ENCODE measurements at places on chromosomes 7 and 10. TPM values are rescaled to one million over a fixed set of nuclear protein-coding genes. Genes with fewer than 3 reads are reported as not detected.

DNA sequence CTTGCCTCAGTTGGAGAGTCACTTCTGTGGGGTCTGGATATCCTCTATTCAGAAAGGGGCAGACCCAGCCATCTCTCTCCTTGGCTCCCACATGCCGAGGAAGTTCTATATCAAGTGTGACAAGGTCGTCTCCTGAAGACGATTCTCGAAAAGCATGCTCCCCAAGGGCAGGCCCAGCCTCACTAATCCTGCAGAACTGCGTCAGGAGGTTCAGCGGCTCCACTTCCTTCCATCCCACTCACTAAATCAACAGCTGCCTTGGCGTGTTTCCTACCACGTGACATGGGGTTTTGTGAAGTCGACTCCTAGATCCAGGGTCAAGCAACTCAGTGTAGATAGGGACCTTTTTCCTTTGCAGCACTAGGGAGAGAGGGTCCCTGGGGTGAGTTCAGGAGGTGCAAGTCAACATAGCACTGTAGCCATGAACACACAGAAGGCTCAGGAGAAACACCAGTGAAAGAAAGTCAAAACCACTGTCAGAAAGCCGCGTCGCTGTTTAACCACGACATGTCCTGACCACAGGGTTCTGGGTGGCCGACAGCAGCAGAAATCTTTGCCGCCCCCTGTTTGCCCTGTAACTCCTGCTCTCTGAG lies 156.4 kb downstream of the PRPF18 start:
- no peak for DNase-seq

DNA sequence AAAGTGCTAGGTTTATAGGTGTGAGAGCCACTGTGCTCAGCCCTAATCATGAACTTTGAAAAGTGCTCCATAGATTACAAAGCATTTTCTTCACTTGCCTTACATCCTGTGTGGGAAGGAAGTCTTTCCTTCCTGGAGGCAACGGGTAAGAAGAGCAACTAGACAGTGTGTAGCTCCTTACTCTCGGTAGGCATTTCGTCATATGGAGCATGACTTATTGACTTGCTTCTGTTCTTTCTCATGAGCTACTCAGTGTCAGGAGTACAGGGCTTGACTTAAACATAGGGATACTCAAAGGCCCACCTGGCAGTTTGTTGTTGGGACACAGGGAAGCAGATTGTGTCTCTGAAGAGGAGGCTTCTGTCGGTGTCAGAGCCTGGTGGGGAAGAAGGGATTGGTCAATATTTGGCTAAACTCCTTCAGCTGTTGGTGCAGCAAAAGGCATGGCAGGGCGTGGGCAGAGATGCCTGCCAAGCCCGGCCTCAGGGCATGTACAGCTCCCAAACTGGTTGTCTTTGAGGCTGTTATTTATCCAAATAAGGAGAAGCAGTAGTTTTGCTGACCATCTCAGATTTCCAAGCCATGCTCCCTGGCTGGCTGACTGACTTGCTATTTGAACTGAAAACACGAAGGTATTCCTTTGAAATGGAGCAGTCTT lies 248.9 kb downstream of the KIAA1217 start:
- no peak for DNase-seq

- no peak for DNase-seq
Measured at GRCh38 chr10:125264091-125264490, 103.7 kb upstream of the CTBP2 start.

DNA sequence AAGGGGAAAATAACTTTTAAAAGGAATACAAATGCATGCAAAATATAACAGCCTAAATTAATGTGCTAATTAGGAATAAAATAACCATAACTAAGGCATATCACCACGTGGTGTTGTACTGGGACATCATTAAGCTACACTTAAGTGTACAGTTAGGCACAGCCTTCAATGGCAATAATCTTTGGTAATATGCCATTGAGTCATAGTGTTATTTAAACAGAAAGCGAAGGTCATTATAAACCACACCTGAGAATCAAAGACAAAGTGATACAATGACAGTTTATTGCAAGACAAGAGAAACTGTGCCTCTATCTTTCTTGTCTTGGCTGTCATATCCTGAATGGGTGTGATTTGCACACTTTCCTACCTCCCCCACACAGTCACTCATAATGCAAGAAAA lies 30.5 kb upstream of the AUTS2 start:
- DNase-seq: no peak

GRCh38 chr7:120996333-120996987 lies 7.9 kb downstream of the CPED1 start:
- no peak for DNase-seq

DNA sequence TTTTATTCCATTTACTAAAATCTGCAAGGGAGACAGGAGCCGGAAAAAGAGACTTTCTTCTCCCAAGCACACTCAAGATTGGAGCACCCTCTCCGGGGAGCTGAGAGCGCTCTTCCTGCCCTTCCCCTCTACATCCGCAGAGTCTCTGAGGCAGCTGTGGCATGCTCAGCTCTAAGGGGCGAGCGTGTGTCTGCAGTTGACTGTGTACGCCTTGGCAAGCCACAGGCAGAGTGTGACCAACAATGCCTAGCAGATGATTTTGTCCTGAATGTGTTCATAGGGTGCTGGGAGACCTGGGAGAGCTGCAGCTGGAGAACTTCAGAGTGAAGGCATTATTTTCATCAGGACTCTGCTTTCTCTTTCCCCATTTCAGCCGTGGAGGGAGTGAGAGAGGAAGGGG lies 20.7 kb downstream of the MTURN start:
- no peak for DNase-seq

DNA sequence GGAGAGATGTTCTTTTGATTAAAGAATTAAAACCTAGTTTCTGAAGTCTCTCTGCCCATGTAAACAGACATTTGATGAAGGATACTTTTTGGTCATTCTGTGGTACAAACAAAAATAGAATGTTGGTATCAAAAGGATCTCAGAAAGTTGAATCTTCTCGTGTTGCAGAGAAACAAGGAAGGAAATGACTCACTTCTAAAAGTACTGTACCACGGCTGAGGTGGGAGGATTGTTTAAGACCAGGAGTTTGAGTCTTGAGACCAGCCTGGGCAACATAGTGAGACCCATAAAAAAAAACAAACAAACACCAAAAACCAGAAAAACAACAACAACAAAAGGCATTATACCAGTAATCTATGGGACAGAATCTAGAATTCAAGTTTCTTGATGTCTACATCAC lies 69.7 kb downstream of the PRSS58 start:
- no peak for DNase-seq

DNA sequence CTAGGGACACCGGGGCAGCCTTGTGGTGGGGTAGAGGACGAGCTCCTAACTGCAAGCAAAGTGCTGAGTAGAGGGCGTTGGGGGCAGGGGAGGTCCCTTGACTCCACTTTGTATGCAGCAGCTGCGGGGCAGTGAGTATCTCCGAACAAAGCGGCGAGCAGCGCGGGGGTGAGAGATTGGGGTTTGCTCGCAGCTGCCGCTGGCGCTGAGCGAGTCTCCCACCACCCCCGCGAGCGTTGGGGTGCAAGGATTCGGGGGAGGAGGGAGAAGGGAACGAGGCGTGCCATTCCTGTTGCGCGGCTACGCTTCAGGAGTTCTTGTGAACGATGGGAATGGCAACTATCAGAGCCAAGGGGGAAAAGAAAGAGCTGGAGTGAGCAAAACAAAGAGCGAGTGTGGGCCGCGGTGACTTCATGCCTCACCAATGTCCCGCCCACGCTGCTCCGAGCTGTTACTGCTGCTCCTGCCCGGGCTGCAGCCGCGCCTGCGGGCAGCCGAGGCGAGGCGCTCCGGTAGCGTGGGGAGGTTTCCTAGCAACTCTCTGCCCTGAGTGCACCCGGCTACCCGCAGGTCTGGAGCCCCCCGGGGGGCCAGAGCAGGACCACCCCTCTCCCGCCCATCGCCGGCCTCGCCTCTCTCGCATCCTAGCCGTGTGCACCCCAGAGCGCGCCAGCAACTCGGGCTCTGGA lies at the start of gene ITGB8:
TSS of gene ITGB8 (plus strand) at position 662 of the 689 bp plus-strand sequence. CDS start 907 bp downstream, outside the sequence.
- DNase-seq: peak; percentile 94

GRCh38 chr7:99837649-99838361 lies 10.0 kb downstream of the CYP3A43 start:
- DNase-seq: no peak

DNA sequence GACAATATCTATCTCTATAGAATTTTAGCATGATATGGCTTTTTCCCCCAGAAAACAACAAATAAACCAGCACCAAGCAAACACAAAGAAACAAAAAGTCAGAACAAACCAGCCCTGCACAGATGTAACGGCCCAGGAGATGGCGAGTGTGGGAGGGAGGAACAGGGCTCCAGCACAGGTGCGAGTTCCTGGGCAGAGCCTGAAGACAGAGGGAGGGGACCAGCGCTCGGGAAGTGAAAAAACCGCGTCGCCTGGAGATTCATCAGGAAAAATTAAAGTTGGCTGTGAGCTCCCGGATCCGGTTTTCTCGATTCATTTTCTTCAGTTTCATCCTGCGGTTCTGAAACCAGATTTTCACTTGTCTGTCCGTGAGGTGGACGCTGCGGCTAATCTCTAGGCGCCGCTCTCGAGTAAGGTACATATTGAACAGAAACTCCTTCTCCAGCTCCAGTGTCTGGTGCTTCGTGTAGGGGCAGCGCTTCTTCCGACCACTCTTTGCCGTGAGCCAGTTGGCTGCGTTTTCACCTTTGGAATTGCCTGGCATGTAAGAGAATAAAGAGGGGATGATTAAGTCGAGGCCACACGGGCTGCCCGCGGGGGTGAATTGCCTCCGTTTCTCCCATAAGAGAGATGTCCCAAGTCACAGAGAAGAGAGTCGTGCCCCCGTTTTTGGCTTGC lies 2.3 kb downstream of the HOXA10 start:
- DNase-seq: peak; percentile 55

- DNase-seq: peak; percentile 40
Measured at GRCh38 chr10:43942096-43942850, 293.6 kb upstream of the ZNF32 start.

DNA sequence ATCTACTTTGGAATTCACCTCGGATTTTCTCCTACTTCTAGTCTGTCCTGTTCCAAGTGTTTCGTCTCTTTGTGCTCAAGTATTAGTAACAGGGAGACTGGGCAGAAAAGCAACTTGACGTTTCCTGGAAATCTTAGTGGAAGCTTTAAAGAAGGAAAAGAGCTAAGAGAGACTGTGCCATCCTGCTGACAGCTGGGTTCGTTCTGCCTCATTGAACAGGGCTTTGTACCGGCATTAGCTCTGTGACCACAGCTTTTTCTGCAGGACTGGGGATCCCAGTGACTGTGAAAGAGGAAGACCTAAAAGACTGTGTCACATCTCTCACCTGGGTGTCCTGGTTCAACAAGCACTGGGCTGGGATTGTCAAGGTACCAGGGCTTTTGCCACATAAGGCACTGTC lies 70.8 kb upstream of the CDCA7L start:
- DNase-seq: no peak

DNA sequence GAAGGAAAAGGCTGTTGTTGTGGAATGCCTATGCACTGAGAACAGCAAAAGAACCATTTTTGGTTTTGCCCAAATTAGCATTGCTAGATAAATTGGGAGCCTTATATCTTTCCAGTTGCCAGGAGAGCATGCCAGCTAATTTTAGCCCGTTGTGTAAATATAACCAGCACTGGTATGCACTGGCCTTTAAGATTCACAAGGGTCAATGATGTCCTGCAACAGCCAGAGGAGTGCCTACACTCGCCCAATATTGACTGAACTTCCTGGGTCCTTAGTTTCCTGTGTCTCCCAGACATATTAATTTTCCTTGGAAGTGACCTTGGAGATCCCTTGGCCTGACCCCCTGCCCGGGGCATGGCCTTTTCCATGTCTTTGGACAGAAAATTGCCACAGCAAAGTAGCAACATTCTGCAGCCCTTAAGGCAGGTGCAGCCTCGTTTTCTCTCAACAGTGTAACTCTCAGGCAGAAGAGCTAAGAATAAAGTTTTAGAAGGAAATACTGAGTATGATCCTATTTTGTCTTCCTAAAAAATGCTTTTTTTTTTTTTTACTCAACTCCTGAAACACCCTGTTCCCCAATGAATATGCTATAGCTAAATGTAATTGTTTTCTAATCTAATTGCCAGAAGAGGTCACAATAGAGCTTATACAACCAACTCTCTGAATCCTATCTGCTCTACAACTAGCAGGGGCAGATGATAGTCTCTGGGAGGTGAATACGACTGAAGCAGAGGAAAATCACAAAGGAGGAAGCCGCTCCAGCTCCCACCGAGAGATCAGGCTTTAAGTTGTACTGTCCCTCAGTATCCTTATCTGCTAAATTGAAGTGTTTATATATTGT lies 131.9 kb upstream of the PCGF5 start:
- DNase-seq: no peak

DNA sequence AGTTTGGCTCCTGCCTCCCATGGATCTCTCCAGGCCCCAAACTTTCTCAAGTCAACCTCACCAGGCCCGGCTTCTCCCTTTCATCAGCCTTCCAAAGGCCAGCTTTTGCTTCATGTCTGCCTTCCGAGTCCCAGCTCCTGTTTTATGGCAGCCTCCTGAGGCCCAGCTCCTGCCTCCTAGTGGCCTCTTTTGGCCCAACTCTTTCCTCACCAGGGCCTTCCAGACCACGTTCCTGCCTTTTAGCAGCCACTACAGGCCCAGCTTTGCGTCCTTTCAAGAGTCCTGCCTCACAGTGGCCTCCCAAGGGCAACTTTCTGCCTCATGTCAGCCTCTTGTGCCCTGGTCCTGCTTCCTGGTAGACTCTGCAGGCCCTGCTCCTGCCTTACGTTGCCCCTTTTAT lies 15.3 kb upstream of the TMEM248 start:
- no peak for DNase-seq

GRCh38 chr7:149615690-149616270 lies 118.2 kb upstream of the ZNF746 start:
- DNase-seq: no peak

GRCh38 chr10:79184145-79184625 lies 115.4 kb downstream of the ZMIZ1 start:
- DNase-seq: no peak

- peak; percentile 62 for DNase-seq
Measured at GRCh38 chr7:151346-152050, 40.9 kb upstream of the FAM20C start.

GRCh38 chr7:129055861-129056464 lies 1.1 kb upstream of the TNPO3 start:
- DNase-seq: no peak

DNA sequence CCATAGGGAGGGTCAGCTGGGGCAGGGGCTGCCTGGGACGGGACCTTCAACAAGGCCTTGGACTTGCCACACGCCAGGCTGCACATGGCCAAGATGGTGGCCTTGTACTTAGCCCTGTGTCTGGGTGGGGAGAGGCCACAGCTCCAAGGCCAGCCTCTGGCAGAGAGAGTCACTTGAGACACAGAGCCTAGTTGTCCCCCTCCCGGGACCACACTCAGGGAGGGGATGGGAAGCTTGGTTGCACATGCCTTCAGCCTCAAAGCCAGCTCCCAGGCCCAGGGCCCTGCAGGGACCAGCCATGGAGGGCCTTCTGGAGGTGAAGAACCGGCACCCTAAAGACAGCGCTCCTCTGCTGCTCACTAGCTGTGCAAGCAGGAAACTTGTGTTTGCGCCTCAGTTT lies 16.7 kb downstream of the MMRN2 start:
- no peak for DNase-seq

GRCh38 chr7:150901160-150902035 lies 49.1 kb downstream of the AOC1 start:
- no peak for DNase-seq

GRCh38 chr10:105023211-105024111 lies 382.4 kb downstream of the SORCS3 start:
- DNase-seq: no peak

MRC1 gene
- 370 TPM for total RNA-seq

NME8 gene
- total RNA-seq: 2.1 TPM

FOXP2 gene
- 7.6 TPM for total RNA-seq

OGDHL gene
- 0.69 TPM for total RNA-seq

RNF32 gene
- total RNA-seq: 1.9 TPM

OR6B1 gene
- not detected for total RNA-seq

BBS9 gene
- total RNA-seq: 19.6 TPM

FAM24A gene
- not detected for total RNA-seq

ASB15 gene
- not detected for total RNA-seq

TUBAL3 gene
- not detected for total RNA-seq

Measured in upper lobe of right lung (tissue), 1 donor.